Glomerular endothelial cell (primary cell): ENCODE measurements at places on chromosomes 13 and 19. TPM values are rescaled to one million over a fixed set of nuclear protein-coding genes. Genes with fewer than 3 reads are reported as not detected.

Gene CBY2
- not detected in 2 replicates for total RNA-seq

Gene SLC10A2
- not detected in 2 replicates for total RNA-seq

Gene PSG7
- not detected in 2 replicates for total RNA-seq

Gene CASP14
- total RNA-seq, result not detected in 2 replicates

Gene ZNF208
- total RNA-seq, result 0.53 TPM in 1 of 2 replicates, not detected in the other

Gene ZNF728
- total RNA-seq, result not detected in 2 replicates

Gene CCDC169
- 1.6 TPM in 2 replicates for total RNA-seq

Gene ICAM1
- total RNA-seq, result 139 and 564 TPM in 2 replicates

Gene RASAL3
- 18.1 and 18.6 TPM in 2 replicates for total RNA-seq

Gene FAM216B
- not detected in 2 replicates for total RNA-seq

Gene CEP89
- total RNA-seq, result 24.5 and 25.8 TPM in 2 replicates

Gene PLPP2
- total RNA-seq, result 13.9 and 30.5 TPM in 2 replicates
